ENCODE measurements at places on chromosomes 11 and 22.
A peak's percentile ranks its signal among the peaks of the same experiment; 100 is the strongest.

DNA sequence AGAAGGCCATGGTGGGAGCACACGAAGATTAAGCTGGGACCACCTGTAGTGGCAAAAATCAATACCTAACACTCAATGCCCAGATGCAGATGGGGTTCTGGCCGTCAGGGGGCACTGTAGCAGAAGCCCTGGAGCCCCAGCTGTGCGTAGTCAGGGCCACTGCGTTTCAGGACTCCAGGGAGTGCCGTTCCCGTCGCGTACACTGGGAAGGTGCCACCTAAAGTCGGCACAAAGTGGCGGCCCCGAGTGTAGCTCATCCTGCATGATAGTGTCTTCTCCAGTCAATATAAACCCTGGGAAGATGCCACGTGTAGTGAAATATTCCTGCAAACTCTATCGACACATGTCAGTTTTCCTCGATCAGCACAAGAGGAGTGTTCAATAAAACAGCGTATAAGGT lies 123.8 kb upstream of the NTM start:
- no peak for DNase-seq

DNA sequence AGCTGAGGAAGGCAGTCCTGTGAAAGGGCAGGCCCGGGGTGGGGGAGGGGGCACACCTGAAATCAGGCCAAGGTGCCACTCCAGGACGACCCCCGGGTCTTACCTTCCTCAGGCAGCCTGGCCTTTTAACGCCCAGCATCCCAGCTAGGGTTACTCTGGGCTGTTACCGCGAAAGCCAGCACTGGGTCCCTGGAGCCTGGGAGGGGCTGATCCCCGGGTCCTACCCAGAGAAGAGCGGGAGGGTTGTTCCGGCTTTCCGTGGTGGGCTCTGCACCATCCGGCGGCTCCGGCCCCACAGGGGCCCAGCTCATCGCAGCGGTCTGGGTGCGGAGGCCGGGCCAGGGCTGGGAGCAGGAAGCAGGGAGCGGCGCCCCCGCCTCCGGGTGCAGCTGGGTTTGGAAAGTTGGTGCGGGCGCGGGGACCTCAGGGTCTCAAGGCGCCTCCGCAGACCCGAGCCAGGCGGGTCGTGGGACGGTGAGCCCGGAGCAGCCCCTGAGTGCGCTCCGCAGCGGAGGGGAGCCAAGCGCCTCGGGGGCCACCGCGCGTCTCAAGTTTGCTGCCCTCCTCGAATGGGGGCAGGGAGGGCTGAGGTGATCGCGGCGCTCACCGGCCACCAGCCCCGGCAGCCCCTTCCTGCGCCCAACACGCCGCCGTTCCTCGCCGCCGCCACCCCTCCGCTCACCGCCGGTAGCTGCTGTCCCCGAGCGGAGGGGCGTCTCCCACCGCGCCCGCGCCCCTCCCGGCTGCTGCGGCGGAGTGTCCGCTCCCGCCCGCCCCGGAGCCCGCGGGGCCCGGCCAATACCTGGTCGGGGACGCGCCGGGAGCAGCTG lies 831 bp downstream of the CHST1 start:
- no peak for DNase-seq

- DNase-seq, result peak; percentile 83
Observed at GRCh38 chr11:110121204-110121603, 28.0 kb downstream of the ZC3H12C start.

DNA sequence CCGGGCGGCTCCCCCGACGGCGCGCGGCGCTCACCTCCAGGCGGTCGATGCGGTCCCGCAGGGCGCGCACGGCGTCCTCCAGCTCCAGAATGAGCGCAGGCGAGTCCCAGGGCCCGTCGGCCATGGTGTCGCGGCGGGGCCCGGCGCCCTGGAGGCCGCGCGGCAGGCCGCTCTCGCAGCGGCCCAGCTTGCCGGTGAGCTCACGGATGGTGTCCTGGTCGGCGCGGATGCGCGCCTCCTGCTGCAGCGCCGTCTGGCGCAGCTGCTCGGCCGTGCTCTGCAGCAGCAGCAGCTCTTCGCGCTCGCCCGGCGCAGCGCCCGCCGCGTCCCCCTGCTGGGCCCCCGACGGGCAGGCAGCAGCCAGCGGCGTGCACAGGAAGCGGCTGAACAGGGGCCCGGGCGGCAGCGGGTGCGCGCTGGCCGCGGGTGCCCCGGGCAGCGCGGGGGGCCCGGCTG lies 599 bp downstream of the NPTXR start:
- peak; percentile 69 for DNase-seq

GRCh38 chr22:38191055-38191454 lies 9.4 kb upstream of the PLA2G6 start:
- DNase-seq, result no peak

DNA sequence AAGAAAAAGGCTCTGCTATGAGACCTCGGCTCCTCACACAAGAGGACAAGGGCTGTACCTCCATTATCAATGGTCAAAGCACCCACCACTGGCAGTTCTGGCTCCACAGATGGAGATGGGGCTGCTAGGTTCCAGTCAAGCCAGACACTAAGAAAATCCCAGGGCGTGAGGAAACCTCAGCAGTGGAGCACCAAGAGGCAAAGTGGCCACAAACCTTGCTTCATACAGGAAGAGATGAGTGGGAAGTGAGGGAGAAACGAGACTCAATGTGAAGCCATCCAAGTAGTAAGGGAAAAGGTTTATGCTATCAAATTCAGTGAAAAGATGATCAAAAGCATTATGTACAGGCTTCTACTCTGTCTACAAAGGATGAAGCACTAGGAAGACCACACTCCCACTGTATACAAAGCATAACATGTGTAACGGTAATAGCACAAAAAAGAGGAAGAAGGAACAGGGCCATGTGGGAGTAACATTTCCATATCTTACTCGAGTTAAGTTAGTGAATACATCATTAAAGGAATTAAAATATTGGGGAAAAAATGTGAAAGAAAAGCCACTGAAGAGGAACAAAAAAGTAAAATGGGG lies 27.0 kb downstream of the POLDIP3 start:
- no peak for DNase-seq

DNA sequence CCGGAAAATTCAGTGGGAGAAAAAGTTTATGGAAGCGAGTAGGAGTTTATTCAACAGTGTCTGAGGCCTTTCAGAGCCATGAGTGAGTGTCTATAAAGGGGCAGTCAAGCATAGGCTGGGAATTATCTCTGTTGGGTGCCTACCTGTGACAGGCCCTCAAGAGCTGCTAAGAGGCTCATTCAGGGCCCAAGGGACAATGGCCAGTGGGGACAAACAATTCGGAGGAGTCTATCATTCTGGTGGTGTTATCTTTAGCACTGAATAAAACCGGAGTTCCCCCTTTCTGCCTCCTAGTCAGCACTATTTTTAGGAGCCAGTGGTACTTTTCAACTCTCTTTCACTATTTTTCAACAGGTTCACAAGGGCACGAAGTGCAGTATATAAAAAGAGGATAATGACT lies 89.5 kb upstream of the HTATIP2 start:
- no peak for DNase-seq

GRCh38 chr22:44032126-44032730 lies 8.1 kb downstream of the PARVB start:
- DNase-seq, result peak; percentile 50

- no peak for DNase-seq
Observed at GRCh38 chr22:25081409-25081824, 118.2 kb upstream of the CRYBB3 start.

DNA sequence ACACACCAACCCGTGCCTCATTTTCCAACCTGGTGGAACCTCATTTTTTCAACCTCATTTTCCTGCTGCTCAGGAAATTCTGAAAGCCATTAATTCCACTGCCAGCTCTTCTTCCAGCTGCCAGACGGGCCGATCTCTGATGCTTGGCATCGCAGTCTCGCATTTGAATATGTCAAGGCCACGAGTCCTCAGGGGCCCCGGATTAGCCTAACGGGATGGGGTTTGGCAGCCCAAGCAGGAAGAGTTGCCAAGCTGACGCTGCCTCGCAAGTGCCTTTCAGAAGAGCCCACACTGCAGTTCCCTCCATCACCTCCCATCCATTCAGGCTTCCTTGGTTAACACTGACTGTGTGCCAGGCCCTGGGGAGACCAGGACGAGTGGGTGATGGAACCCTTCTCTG lies 8.7 kb downstream of the RASD2 start:
- no peak for DNase-seq

DNA sequence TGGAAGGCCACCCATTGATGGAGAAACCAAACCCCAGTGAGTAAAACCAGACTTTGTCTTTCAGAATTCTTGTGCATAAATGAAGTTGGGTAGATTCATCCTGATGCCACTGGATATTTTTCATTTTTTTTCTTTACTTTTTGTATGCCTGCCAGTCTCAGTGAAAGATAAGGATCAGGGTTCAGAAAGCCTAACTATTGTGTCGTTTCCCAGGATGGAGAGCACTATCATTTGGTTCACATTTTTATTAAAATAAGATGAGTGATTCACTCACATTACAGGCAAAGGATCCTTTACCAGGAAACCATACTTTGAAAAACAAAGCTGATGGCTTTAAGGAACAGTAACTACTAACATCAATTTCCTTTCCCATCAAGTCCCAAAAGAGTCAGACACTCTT lies 52.0 kb downstream of the ARFGAP2 start:
- DNase-seq, result no peak

- peak; percentile 65 for DNase-seq
Observed at GRCh38 chr11:27722117-27722952, 22.1 kb upstream of the BDNF start.

- peak; percentile 78 for DNase-seq
Observed at GRCh38 chr11:130652671-130653335, 204.4 kb downstream of the ADAMTS15 start.

- no peak for DNase-seq
Observed at GRCh38 chr11:122756417-122756816, 81.9 kb upstream of the CRTAM start.

DNA sequence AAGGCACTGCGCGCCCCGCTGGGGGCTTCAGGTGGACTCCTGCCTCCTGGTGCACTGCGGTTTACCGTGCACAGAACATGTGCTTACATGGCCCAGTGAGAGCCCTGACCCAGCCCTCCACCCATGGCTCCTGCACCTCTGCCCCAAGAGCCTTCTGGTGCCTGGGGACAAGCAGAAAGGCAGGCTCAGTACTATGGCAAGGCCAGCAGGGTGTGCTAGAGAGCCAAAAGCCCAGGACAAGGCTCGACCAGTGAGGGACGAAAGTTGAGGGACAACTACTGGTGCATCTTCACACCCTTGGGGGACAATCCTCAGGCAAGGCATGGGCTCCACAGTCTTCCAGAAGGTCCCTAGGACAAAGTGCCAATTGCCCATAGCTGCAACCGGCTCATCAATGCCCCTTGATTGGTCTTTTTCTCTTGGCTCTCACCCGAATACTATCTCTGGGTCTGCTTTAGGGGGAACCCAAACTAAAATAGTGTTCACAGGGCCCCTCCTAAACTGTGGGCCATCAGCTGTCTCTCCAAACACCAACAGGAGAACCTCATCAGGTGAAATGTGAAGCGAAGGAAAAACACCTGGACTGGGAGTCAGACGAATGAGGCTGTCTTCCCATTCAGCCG lies 13.5 kb downstream of the PGA5 start:
- peak; percentile 36 for DNase-seq

DNA sequence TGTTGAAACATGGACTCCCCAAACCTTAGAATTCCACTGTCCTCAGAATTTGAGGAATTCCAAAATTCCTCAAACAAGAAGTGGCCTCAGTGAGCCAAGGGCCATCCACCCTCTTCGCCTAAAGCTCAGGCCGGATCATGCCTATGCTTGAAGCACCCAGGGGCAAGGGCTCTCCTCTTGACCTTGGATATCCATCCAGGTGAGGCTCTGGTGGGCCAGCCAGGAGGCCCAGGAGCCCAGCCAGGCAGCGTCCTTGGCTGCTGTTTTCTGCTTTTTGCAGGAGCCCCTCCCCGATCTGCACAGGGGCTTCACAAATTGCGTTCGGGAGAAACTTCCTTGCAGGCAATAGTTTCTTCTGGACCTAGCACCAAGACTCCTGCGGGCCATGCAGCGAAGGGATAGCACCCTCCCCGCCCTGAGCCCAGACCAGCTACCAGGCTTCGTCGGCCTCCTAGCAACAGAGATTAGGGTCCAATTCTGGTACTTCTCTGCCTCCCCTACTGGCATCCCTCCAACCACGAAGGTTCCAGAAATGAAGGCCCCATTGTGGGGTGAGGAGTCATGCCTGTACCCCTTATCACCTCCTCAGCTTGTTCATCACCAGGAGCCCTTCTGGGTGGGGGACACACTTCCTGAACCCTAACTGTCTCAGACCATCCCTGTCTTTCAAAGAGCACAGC lies 2.0 kb downstream of the PHLDA2 start:
- DNase-seq, result no peak

GRCh38 chr11:99418927-99419720 lies 398.4 kb downstream of the CNTN5 start:
- peak; percentile 5 for DNase-seq

DNA sequence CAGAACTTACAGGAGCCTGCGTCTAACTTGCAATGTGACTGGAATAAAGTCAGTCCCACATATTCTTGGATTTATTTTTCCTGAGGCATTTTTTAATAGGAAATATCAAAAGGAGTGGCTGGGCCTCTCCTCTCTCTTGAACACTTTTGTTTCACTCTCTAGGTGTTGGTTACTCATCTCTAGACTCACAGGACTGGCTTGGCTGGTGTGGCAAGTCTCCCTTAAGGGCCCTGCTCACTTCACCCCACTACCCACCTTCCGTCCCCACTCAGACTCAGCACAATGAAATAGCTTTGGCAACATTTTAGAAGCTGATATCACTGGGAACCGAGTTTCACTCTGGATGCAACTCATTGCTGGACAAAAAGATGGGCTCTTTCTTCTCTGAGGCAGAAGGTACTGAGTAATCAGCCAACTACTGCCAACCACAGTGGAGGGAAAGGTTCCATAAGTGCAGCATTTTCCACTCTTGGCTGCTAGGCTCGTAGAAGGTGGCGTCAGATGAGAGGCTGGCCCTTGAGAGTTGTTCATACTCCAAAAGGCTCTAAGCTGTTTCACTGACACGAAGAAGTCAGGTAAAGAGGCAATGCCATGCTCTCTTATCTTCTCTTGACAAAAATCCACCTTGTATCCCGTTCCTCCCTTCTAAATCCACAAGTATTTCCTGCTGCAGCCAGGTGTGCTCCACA lies 390.6 kb downstream of the SOX6 start:
- DNase-seq, result no peak

DNA sequence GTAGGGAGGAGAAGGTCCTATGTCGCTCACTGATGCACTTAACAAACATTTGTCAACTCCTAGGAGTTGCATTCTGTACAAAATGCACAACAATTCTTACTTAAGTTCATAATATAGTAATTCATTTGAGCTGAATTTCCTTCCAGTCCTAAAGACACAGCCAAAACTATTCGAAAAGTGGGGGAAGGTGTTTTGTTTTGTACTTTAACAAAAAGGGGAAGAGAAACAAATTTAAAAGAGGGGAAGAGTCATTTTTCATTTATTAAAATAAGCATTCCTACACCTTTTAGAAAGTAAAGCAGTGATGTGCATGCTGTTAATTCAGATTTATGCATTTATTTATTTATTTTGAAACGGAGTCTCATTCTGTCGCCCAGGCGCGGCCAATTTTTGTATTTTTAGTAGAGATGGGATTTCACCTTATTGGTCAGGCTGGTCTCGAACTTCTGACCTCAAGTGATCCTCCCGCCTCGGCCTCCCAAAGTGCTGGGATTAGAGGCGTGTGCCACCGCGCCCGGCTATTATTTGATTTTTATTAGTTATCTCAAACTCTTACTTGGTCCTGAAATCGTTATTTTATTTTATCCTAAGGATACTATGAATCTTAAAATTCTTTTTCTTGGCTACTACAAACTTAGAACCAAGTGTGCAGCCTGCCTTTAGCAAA lies 1.1 kb upstream of the FANCF start:
- DNase-seq, result no peak

Data from astrocyte of the spinal cord (primary cell).